ENCODE measurements at places on chromosomes 16 and 17.

DNA sequence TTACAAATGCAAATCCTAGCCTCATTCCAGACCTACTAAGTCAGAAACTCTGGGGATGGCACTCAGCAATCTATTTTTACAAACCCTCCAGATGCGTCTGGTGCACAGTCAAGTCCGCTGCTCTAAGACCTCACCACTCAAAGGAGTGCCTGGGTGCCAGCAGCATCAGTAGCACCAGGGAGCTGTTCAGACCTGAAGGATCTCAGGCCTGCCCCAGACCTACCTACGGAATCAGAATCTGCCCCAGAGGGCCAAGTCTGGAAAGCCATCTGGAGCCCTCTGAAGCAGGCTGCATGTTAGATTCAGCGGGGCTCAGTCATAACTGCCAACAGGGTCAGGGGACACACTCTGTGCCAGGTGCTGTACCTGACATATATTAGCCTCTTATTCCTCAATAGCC is 17.6 kb downstream of the MEOX1 start:
- no peak for DNase-seq

- no peak for DNase-seq
These were observed 32.9 kb upstream of the MYOCD start for GRCh38 chr17:12632785-12633184.

GRCh38 chr16:88297178-88297720 is 85.5 kb upstream of the ZNF469 start:
- no peak for DNase-seq

DNA sequence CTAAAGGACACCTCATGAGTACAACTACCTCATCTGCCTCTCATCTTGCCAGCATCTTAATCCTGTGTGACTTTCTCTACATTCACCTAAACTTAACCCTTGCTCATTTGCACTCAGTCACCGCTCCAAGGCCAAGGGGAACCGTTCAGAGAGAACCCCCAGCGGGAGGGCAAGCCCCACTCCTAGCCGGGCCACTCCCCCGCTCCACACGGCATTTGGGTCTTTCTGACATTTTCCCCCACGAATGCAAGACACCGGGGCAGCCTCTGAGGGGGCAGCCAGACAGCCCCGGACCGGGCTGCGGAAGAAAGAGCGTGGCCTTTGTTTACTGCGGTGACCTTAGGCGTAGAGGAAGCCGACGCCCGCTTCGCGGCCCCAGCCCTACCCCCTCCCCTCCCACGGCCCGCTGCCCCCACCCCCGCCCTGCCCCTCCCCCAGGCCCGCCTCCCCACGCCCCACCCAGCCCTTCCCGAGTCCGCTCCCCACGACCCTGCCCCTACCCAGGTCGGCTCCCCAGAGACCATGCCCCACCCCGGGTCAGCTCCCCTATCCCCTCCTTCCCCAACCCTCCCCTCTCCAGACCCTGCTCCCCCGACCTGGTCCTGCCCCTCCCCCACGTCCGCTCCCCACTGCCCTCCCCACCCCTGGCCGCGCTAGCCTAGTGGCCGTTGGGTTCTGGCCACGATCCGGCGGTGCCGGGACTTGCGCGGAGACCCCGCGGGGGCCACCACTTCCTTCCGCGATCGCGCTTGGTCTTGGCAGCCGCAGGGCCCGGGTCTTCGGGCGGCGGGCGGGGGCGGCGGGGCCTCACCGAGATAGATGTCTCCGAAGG is 789 bp downstream of the CSNK1D start:
- peak; percentile 16 for DNase-seq

DNA sequence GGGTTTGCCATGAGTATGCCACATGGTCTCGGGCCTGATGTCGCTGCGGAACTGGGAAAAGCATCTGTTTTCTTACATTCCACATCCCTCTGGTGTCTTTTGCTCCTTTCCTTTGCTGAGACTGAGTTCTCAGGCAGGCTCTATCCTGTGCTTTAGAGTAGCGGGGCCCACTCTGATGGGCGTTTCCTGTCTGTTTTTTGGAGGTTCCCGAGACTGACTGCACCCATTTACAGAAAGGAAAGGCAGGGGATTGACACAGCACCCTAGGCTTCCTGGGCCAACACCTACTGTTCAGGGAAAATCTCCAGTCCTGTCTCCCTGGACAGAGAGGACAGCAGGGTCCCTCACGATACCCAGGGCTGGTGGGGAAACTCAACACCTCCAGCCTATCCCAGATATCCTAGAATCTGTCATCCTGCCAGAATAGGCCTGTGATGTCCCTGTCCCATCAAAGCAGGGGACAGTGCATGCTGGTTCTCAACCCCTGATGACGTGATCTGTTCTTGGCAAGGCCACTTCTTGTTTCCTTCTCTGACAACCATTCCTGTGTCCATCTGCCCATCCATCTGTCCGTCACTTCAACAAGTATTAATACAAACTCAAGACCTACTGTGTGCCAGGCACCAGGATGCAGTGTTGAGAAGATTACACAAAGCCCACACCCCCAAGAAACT is 42.2 kb downstream of the ACTG1 start:
- no peak for DNase-seq

DNA sequence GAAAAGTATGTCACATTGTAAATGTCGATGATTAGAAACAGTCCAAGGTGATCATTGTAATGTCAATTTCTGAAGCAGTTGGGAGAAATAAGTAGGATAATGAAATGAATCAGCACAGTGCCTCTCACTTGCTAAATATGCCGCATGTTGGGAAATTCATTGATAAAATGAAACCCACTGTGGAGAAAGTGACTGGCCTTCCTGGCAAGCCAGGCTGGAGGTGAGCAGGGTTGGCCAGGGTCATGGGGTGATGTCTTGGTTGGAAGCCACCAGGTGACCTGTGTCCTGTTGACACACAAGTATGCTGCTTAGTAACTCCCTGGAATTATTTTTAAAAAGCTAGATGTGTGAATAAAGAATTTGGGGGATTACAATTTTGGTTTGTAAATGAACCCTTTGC is 14.9 kb upstream of the WNT9B start:
- no peak for DNase-seq

GRCh38 chr16:11205754-11206581 is 50.0 kb downstream of the SOCS1 start:
- DNase-seq: no peak

DNA sequence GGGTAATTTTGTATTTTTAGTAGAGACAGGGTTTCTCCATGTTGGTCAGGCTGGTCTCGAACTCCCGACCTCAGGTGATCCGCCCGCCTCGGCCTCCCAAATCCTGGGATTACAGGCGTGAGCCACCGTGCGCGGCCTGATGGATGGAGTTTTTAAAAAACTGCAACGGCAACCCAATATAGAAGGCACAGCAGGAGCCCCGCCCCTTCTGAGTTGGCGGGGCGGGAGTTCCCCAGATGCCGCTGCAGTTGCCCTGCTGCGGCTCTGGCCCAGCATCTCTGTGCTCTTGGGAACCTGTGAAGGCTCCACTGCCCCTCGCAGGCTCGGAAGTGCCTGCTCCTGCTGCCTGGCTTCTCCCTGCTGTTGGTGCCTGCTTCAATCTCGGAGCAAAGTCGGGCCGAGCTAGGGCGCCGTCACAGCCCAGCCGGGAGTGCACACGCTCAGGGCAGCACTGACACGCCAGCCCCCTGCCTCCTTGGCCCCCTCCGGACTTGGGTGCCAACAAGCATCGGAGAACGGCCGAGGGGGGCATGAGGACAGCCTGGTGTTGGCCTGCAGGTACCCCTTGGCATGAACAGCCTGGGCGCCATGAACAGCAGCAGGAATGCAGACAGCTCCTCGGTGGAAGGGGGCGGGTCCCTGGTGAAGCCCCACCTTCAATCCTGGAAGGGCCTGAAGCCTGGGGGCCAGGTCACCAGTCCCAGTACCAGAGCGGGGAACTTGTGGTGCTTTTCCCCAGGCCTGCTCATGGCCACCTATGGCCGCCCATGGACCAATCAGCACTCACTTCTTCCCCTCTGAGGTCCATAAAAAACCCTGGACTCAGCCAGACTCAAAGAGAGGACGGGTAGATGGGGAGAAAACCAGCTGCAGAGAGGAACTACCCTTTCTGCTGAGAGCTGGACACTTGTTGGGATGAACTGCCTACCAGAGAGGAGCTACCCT is 2.3 kb upstream of the NT5M start:
- peak; percentile 33 for DNase-seq

DNA sequence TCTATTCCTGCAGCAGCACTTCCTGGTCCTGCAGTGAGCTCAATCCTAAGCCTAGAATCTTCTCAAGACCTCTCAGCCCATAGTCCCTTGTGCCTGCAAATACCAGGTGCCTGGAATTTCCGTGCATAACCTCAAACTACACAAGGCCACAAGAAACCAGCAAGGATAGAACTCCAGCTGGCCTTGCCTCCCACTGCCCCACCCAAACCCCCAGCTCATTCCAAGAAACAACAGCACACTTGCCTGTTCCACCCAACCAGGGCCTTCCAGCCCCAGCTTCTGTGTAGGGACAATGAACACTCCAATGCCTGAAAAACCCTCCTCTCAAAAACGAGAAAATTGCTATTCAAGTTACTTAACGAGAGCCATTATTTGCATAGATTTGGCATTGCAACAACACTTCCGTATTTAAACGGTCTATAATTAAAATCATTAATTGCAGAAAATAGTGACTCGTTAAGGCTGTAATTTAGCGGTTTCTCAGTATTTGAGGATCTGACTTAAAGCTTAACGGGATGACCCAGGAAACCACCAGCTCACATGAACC is 147.0 kb downstream of the C16orf78 start:
- no peak for DNase-seq

- DNase-seq: peak; percentile 15
These were observed 19.6 kb upstream of the CEP20 start for GRCh38 chr16:15907863-15908478.

- DNase-seq: no peak
These were observed 3.0 kb downstream of the HEATR9 start for GRCh38 chr17:35865412-35866340.

GRCh38 chr17:66557886-66558285 is 255.5 kb downstream of the PRKCA start:
- no peak for DNase-seq

GRCh38 chr16:68506331-68507053 is 32.6 kb upstream of the ZFP90 start:
- DNase-seq: no peak

Data from T-cell (primary cell).